ENCODE measurements at places on chromosomes 12 and 14.

- DNase-seq = no peak
Observed at GRCh38 chr12:116968986-116969385, 58.2 kb downstream of the FBXW8 start.

- DNase-seq = no peak
Observed at GRCh38 chr14:70785556-70785955, 23.8 kb downstream of the MAP3K9 start.

GRCh38 chr12:21526053-21526452 is at the start of gene SPX:
Gene SPX (plus strand): TSS chr12:21526296. CDS start chr12:21526473, 177 bp downstream.
- DNase-seq = no peak

GRCh38 chr14:51621654-51622053 is 30.1 kb upstream of the FRMD6 start:
- DNase-seq = no peak

Measured in AG09309 (cell line).